Suppressor macrophage (primary cell): ENCODE measurements at places on chromosomes 11 and 22.

DNA sequence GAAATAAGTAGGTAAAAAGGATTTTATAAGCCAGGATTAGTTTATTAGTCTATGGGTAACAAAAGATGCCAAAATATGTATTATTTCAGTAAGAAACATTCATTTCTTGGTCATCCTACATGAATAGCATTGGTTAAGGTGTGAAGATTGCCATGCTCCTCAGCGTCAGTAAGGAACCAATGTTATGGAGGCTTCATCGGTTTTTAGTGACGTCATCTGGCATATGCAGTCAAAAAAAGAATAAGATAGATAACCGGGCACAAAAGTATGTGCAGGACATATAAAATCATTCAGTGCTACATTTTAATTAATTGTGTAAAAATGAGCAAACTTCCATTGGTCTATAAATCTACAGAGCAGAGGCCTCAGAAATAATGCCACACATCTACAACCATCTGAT lies 29.4 kb downstream of the TRIM5 start:
- no peak for DNase-seq

DNA sequence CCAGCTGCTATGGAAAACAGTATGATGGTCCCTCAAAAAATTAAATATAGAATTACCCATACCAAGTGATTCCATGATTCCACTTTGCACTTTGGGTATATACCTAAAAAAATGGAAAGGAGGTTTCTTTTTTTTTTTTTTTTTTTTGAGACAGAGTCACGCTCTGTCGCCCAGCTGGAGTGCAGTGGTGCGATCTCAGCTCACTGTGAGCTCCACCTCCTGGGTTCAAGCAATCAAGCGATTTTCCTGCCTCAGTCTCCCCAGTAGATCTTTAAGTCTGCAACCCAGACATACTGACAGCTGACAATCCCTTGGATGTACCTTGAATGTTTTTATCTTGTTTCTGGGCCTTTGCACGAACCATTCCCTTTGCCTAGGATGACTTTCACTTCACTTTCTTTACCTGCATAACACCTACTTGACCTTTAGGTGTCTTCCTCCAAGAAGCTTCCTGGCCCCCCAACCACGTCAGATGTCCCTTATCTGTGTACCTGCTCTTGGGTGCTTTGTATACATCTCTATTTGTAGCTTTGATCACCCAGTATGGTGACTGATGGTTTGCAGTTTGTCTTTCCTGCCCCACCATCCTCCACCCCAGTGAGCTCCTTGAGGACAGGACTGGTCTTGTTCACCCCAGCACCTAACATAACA lies 11.6 kb downstream of the UCP3 start:
- DNase-seq, result no peak

GRCh38 chr11:96197801-96198701 lies 144.9 kb downstream of the MAML2 start:
- DNase-seq, result peak; percentile 40

GRCh38 chr22:46588279-46589140 lies 31.7 kb upstream of the GRAMD4 start:
- DNase-seq, result no peak

GRCh38 chr11:10459029-10459970 lies 4.2 kb downstream of the AMPD3 start:
- peak; percentile 93 for DNase-seq

DNA sequence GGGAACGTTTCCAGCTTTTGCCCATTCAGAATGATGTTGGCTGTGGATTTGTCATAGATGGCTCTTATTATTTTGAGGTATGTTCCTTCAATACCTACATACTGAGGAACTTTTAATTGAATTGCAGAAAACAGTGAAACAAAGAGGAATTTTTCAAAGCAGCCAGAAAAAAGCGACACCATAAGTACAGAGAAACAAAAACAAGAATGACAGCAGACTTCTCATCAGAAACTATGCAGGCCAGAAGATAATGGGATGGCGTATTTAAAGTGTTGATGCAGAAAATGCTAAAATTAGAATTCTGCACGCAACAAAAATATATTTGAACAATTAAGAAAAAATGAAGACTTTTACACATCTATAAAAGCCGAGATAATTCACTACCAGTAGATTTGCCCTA lies 95.4 kb upstream of the TIMP3 start:
- DNase-seq, result no peak

- DNase-seq, result no peak
Observed at GRCh38 chr11:57545883-57546282, 8.5 kb downstream of the SMTNL1 start.

DNA sequence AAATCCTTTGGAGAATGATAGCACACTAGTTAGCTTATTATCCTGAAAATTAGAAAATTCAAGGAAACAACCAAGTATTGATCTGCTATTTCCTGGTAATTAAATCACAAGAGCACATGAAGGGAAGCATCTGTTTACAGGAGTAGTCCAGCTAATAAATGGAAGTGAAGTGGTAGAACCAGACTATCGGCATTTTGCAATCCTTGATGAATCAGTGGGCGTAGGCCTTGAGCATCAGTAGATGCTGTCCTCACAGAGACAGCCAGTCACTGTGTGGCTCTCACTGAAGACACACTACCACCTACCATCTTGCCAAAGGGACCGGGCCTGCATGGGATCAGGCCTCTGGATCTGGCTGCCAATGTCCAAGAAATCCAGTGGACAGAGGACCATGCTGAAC lies 69.8 kb downstream of the FBLN1 start:
- no peak for DNase-seq

- DNase-seq, result no peak
Observed at GRCh38 chr22:16937811-16938210, 70.2 kb downstream of the GAB4 start.

GRCh38 chr11:37108436-37109285 lies 510.6 kb upstream of the RAG2 start:
- DNase-seq, result no peak

GRCh38 chr11:129590753-129591475 lies 215.3 kb downstream of the BARX2 start:
- DNase-seq, result no peak

DNA sequence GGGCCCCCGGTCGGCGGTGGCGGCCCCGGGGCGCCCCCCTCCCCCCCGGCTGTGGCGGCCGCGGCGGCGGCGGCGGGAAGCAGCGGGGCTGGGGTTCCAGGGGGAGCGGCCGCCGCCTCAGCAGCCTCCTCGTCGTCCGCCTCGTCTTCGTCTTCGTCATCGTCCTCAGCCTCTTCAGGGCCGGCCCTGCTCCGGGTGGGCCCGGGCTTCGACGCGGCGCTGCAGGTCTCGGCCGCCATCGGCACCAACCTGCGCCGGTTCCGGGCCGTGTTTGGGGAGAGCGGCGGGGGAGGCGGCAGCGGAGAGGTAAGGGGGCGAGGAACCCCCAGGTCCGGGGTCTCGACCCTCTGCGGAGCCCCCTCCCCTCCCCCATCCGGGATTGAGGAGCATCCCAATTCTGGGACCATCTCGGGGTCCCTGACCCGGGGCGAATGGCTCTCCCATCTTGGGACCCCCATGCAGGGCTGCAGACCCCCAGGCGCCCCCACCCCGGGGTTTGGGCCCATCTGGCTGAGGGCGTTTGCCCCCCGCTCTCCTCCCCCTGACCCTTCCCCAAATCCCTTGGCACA lies 431 bp downstream of the KMT2A start:
- DNase-seq, result no peak

GRCh38 chr11:93861808-93862207 lies 11.4 kb upstream of the VSTM5 start:
- no peak for DNase-seq

GRCh38 chr11:32466279-32466915 lies 31.1 kb upstream of the WT1 start:
- no peak for DNase-seq

DNA sequence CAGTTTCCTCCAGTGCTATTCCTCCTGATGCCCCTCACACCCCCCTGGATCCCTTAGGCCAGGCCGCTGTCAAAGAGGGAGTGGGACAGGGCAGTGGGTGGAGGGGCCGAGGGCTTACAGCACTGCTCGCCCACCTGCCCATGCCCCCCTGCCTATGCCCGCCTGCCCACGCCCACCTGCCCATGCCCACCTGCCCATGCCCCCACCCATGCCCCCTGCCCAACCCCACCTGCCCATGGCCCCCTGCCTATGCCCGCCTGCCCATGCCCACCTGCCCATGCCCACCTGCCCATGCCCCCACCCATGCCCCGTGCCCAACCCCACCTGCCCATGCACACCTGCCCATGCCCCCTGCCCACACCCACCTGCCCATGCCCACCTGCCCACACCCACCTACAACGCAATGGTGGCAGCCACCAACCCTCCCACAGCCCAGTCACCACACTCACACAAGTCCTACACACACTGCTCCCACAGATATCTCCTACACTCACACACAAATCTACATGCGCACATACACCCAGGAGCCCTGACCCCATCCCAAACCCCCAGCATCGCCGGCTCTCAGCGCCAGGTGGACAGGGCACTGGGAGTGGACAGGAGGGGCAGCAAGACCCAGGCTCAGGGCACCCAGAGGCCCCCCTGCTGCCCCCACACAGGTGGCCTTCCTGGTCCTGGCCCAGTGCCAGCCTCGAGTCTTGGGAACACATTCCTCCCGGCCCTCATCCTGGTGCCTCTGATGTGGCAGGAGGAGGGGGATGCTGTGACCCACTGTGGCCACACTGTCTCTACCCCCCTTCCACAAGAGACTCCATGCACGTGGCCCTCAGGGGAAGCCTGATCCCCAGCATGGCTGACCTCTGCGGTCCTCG lies 61.8 kb downstream of the CYTH4 start:
- DNase-seq, result no peak

DNA sequence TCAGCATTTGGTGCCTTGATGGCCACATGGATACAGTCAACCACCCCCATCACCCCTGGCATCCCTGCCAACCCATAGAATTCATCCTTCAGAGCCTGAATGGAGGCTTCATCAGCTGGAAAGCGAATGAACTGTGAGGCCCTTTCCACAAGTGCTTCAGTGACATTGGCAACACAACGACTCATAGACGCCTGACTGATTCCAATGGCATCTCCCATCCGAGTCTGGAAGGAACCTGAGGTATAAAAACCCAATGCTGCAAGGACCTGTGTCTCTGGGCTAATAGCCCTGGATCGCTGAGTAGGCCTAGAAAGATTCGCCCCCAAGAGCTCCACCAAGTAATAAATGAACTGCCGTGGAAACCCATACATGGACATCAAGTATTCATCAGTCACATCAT lies 1.3 kb downstream of the HARBI1 start:
- no peak for DNase-seq

- DNase-seq, result no peak
Observed at GRCh38 chr22:17548010-17548755, 15.1 kb upstream of the SLC25A18 start.

GRCh38 chr22:31210556-31211421 lies 1.3 kb upstream of the LIMK2 start:
- DNase-seq, result peak; percentile 61

- DNase-seq, result no peak
Observed at GRCh38 chr11:82634091-82634490, 99.6 kb downstream of the FAM181B start.

DNA sequence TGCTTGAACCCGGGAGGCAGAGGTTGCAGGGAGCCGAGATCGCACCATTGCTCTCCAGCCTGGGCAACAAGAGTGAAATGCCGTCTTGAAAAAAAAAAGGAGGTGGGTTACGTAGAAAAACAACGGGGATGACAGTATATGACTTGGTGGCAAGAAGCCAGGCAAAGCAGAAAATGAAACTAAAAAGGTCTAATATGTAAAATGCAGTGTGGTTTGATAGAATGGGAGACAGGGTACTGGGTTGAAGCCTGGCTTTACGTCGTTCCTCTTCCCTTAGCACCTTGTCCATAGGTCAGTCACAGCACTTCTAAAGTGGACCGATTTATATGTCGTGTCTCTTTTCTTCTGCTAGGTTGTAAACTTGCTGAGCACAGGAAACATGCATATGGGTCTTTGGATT lies 274.9 kb upstream of the ZC3H12C start:
- no peak for DNase-seq

DNA sequence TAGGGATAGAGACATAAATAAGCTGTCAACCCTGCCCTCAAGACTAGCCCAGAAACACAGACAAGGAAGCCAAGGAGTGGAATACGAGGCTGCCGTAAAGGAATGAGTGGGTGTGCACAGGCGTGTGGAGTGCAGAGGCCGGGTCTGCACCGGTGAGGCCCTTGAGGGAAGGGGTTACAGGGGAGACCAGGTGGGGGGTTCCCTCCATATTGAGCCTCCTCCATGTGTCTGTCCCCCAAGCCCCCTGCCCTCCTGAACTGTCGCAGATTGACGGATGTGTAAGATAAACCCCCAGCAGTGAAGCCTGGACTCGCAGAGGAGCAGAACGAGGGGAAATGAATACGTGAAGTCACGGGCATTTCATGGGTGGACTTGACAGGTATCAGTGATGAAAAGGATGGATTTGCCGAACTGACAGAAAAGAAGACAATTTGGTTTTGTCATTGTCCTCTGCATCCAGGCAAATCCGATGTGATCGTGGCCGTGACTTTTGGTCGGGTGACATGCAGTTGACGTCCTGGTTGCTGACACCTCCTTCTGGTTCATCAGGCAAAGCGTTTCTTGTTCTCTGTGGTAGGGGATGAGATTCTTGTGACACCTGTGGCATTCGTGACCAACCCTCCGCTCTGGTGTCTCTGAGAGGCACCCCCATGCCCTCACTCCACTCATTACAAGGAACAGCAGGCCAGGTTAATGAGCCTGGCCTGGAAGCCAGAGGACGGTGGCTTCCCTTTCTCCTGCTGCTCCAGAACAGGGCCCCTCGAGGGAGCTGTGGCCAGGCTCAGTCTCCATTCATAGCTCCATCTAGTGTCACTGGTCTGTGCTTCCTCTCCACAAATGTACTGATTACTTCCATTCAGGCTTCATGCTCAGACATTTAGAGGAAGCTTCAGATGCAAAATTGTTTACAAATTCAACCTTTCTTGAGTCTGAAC lies 223.1 kb upstream of the B3GAT1 start:
- DNase-seq, result no peak

DNA sequence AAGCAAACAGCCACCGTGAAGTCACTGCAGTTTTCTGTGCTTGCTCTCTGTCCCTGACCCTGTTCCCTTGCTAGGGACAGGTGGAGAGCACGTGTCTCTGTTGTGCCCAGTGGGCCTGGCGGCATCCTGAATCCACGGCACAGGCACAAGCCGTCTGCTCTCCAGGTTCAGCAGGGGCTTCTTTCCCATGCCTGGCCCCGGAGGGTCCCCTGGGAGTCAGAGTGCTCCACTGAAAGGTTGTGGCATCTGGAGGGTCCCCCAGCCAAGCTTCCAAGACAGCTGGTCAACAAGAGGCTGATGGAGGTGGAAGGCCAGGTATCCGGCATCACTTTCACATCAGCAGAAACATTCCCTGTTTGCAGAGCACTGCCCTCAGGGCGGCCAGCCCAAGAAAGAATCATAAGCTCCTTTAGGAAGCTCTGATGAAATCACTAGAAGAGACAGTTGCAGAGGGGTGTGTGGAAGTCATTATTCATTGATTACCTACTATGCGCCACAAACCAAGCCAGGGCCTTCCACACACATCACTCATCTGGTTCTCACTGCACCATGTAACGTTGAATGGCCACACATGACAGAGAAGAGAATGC lies 346.4 kb upstream of the B3GAT1 start:
- DNase-seq, result no peak

GRCh38 chr11:27108809-27109208 lies 68.2 kb downstream of the BBOX1 start:
- no peak for DNase-seq
